ENCODE measurements at places on chromosomes 16 and 17. TPM values are rescaled to one million over a fixed set of nuclear protein-coding genes. Genes with fewer than 3 reads are reported as not detected.

DNA sequence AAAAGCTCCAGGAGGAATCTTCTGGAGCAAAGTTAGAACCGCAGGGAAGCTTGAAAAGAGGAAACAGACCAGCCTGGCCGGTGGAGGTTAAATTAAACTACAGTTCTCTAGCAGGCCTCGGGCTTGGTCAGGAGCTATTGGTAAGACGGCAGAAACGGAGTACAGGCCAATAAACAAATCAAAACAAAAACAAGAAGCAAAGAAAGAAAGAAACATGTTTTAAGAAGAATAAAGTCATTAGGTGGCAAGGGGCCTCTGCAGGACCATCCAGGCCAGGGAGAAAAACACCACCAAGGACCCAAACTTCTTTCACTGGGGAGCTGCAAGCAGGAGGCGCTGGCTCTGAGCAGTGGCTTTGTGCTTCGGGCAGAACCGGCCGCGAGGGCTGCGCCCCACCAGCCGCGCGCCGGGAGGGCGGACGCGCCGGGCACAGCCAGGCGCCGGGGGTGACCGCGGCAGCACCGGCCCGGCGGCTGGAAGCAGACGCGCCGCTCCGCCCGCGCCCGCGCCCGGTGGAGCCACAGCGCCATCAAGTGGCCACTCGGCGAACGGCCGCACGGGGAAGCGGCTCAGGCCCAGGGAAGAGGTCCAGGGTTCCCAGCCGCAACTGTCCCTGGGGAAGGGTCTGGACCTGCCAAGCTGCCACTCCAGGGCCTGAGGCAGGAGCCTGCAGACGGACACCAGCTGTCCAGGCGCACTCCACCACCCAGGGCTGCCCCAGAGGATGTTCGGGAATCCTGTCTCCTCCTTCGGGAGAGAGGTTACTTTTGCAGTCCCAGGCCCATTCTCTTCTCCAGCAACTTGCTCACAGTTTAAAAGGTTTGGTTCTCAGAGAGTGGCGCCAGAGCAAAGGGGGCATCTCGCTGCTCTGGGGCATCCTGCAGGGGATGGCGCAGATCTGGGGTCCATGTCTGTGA is 419.4 kb downstream of the SOX9 start:
- peak; percentile 81 for DNase-seq

DNA sequence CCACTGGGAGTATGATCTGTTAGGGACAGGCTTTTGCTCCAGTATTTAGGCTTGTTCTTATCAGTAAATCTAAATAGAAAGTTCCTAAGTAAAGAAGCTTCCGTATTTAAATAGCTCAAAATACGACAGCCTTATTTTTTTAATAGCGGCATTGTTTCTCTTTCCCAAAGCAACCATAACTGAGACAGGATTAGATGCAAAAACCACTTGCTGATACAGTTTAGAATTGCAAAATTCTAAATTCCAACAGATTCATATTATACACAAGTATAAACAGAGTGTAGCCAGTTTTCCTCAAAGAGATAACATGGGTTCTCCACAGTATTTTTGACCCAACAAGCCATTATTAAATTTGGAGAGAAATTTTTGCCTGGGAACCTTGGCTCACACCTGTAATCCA is 276.7 kb downstream of the FTO start:
- DNase-seq, result no peak

- peak; percentile 72 for DNase-seq
Observed at GRCh38 chr17:32755045-32755805, 121.7 kb downstream of the MYO1D start.

DNA sequence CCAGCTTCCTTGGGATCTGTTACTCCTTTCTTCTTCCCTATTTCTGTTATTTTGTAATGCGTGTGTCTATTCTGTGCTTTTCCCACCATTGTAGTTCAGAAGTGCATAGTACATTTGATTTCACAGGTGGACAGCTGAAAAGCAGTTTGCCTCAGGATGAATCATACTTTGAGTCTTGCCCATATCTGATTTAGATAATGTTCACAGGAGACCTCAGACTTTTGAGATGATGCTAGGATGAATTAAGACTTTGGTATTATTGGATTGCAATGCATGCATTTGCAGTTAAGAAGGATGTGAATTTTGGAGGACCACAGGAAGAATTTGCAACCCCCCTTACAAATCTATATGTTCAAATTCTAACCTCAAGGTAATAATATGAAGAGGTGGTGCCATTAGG is 769.6 kb downstream of the CDH11 start:
- DNase-seq, result no peak

DNA sequence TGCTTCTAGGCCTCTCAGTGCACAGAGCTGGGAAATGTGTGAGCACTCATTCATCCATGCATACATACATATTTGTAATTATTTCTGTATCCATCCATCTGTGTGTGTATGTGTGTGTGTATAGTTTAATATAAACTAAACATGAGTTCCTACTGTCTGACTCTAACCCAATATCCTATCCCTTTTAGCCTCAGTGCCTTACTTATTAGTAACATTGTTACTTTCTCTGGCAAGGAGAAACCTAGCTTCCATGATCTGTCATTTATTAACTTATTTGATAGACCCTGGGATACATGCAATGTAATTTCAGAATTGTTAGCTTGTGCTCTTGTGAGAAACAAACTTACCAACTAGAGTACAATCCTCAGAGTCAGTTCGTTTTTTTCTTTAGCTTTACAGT is 59.0 kb upstream of the WSCD1 start:
- DNase-seq, result no peak

- no peak for DNase-seq
Observed at GRCh38 chr16:57689762-57690558, 4.6 kb upstream of the DRC7 start.

DNA sequence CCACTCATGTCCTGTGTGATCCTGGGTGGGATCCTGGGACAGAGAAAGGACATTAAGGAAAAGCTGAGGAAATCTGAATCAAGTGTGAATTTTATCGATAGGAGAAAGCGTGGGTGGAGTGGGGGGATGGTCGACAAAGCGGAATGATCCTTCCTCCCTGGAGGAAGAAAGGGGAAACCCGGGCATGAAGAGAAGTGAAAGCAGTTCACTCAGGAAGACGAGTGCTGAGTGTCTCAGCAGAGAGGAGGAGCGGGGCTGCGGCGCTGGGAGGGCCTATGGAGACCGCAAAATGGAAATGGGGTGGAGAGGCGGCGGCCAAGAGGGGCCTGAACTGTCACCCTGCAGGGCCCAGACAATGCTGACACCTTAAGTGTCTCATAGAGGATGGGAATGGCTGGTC is 8.7 kb downstream of the ZDHHC7 start:
- no peak for DNase-seq

DNA sequence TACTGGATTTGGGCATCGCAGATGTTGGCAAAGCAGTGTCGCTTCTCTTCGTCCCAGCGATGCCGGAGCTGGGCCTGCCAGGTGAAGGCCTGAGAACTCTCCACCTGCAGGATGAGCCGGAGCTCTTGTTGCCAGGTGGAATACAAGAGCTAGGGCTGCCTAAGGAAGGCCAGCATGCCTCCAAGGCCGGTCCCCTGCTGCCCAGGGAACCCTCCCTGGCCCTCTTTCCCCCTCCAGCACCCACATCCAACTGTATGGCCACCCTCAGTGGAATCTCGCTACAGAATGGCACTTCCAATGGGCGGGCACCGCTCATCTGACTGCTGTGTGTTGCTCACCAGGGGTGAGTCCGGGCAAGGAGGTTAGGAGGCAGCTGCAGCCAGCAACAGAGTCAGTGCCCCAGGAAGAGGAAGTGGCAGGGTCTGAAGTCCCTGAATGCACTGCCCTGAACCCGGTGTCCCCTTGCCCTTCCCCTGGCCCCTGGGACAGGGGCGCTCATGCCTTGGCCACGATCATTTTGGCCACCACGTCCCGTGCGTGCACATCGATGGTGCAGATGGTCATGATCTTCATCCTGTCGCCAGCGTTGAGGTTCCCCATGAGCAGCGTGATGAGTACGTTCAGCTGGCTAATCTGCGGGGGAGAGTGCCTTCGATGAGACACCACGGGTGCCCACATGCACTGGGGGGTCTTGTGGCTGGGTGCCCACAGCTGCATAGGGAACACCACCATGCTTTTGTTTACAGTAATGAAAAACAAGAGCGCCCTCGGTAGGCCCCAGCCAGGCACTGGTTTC is 75.8 kb downstream of the DNAH17 start:
- no peak for DNase-seq

GRCh38 chr17:82096709-82097183 is 1.3 kb downstream of the FASN start:
- DNase-seq, result no peak

- no peak for DNase-seq
Observed at GRCh38 chr16:84459533-84459894, 44.9 kb downstream of the MEAK7 start.

- DNase-seq, result no peak
Observed at GRCh38 chr17:51647826-51648225, 387.5 kb downstream of the UTP18 start.

- DNase-seq, result no peak
Observed at GRCh38 chr17:18965530-18966236, 13.7 kb downstream of the SLC5A10 start.

GRCh38 chr16:29000019-29000418 is 15.2 kb downstream of the LAT start:
- no peak for DNase-seq

GRCh38 chr16:56869513-56870275 is 4.7 kb downstream of the SLC12A3 start:
- DNase-seq, result peak; percentile 74

DNA sequence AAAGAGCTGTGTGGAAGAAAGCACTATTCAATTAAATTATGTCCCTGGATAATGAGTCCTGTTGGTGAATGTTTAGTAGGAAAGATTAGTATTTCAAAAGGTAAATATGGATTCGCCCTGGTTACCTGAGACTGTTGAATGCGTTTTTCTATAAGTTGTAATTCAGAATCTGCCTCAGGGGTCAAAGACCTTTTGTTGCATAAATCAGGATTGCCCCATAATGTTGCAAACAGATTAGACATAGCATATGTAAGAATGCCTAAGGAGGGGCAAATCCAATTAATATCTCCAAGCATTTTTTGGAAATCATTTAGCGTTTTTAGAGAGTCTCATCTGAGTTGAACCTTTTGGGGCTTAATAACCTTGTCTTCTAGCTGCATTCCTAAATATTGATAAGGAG is 70.1 kb upstream of the ARL4D start:
- DNase-seq, result no peak

DNA sequence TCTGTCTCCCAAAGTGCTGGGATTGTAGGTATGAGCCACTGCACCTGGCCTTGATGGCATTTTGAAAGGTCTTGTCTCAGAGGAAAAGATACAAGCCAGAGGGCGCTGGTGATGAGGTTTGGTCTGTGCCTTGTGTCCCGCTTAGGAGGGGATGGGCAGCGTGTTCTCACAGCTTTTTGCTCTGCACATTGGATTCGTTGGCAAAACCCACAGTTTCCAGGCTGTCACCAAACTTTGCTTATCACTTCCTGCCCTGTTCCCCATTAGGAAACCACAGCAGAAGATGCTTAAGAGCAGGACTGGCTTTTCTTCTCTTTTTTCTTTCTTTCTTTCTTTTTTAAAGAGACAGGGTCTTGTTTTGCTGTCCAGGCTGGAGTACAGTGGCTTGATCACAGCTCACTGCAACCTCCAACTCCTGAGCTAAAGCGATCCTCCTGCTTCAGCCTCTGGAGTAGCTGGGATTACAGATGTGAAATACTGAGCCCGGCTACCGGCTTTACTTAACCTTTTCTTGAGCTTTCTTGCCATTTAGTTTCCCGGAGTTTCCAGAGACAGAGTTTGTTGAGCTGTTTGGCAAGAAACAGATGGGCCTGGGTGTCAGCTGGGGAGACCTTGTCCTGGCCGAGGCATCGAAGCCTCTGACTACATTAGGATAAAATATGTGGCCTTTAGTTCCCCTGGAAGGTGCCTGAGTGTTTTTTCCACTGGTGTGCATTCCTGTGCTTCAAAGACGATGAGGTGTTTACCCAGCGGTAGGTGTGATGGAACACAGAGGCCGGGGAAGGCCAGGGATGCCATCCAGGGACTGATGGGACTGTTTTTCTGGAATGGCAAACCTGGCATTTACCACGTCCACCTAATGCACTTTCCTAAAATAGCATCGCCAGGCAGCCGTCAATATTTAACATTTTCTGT is 112.9 kb downstream of the ABCC1 start:
- DNase-seq, result no peak

DNA sequence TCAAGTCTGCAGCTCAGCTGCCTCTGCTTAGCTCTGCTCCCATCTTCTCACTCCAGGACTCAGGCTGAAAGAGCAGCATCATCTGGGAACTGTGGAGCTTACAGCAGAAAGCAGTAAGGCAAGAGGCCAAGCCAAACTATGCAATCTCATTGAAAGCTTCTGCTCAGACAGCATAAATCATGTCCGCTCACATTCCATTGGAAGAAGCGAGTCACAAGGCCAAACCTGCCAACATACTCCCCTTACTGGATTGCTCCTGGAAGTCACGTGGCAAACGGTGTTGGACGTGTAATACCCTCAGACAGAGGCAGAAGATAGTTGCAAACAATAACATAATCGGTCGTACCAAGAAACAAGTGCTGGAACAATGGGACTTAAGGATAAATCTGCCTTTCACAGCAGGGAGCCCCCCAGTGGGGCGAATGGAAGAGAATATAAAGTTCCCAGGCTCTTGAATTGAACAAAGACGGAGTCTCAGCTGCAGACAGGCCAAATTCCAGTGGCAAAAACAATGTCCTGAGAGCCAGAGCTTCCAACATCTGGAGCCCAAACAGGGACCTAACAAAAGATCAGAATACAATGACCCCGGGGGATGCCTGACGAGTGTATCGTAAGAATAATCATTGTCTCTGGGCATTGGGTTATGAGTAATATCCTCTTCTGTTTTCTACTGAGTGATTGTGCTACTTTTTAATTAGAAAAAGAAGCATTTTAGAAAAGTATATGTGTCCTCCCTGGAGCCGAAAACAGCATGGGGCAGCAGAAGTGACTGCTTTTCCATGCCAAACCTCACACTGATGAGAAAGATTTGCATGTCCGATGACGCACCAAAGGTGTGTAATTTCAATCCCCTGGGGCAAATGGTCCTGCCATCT is 68.4 kb downstream of the CMC2 start:
- DNase-seq, result peak; percentile 60

Gene KRTAP2-3
- total RNA-seq, result not detected

Gene ADAMTS18
- total RNA-seq, result 0.13 TPM

Gene TPPP3
- 67.0 TPM for total RNA-seq

Gene KCNH6
- not detected for total RNA-seq

Gene ZSWIM7
- total RNA-seq, result 35.7 TPM

Gene HCRT
- total RNA-seq, result not detected

Gene ADAD2
- total RNA-seq, result not detected

Gene KRT33A
- not detected for total RNA-seq

Gene MAPT
- 0.05 TPM for total RNA-seq

Gene TLCD3B
- total RNA-seq, result 1.0 TPM
